HepG2 (cell line): ENCODE measurements at places on chromosomes 7 and 10.

DNA sequence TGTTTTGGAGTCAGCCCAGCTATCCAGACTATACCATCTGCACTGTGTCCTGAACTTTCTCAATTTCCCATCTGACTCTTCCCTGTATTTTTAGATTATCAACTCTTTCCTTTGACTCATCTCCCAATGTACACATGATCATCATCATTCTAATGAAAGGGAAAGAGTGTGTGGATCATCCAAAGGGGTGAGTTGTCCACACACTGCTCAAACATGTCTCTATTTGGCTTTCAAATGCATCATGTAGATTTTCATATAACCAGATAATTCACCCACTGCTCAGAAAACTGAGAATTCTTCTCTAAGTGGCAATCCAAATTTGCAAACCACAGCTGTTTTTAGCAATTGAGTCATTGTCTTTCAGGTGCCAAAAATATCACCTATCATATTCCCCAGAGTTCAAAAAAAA lies 190.2 kb upstream of the HPS1 start:
- no peak for DNase-seq

GRCh38 chr7:17500736-17501135 lies 202.3 kb downstream of the AHR start:
- no peak for DNase-seq

DNA sequence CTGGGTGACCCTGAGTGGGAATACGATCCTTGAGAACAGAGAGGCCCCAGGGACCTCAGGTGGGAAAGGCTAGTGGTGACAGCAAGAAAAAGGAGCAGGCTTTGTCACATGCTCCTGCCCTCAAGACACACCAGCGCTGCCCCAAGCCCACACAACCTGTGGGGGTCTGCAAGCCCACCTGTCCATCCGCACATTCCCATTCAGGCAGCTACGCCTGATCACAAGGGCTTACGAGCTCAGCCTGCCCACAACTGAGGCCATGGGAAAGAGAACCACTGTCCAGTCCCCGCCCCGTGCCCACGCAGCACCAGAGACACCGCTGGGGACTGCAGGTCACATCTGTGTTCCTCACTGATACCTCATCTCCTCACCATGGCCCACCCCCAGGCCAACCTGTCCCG lies 26.7 kb downstream of the EBF3 start:
- no peak for DNase-seq

DNA sequence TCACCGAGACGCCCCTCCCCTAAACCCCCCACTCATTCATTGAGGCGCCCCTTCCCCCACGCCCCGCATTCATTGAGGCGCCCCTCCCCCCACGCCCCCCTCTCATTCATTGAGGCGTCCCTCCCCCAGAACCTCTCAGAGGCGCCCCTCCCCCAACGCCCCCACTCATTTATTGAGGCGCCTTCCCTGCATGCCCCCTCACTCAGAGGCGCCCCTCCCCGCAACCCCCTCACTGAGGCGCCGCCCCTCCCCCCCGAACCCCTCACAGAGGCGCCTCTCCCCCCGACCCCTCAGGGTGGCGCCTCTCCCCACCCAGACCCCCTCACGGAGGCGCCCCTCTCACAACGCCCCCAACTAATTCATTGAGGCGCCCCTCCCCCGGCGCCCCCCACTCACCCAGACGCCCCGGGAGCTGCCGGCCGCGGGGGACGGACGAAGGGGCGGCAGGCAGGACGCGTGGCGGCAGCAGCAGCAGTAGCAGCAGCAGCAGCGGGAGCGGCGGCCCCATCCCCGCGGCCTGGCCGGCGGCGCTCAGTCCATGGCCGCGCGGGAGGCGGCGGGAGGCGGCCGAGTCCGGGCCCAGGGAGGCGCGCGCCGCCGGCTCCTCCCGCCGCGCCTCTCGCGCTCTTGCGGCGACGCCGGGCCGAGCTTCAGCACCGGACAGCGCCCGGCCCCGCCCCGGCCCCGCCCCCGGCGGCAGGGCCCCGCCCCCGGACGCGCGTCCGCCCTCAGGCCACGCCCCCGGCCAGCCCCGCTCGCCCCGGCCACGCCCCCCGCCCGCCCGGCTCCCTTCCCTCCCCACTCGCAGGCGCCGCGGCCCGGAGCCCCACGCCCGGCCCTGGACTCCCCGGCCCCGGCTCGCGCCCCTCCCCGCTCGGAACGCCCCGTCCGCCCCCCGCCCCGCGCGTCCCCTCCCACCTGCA lies at the start of gene PTPRN2:
Gene PTPRN2, minus strand, starts transcription at position 662 of the 923 bp plus-strand sequence.
- DNase-seq, result no peak

DNA sequence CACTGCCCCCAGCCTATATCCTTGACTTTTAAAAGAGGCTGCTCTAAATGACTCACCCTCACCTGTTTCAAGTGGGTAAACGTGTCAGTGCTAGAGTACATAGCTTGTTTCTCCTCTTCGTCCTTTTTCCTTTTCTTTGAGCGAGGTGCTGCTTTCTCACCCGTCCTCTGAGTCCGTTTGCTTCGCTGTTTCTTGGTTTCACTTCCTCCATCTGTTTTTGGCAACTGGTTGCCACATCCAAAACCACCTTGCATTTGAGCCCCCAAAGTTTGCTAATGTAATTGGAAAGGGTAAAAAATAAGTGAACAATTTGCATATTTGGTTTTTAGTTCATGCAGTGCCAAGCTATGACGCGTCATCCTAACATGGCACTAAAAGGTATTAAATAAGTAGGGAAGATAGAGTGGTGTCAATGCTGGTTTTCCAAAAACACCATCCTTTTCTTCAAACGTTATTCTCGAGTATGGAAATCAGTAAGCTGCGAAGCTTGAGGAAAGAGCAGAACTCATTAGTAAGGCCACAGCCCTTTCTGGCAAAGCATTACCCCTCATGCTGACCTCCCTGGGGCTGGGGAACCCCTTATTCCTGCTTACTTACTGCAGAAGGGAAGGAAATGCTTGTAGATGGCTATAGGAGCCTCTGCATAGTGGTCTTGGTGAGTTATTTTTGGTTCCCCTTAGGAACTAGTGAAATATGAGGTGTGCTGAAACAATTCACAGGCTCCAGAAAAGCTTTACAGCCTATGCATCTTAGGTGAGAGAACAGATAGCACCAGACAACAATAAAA lies 133.5 kb downstream of the GALNT11 start:
- no peak for DNase-seq

DNA sequence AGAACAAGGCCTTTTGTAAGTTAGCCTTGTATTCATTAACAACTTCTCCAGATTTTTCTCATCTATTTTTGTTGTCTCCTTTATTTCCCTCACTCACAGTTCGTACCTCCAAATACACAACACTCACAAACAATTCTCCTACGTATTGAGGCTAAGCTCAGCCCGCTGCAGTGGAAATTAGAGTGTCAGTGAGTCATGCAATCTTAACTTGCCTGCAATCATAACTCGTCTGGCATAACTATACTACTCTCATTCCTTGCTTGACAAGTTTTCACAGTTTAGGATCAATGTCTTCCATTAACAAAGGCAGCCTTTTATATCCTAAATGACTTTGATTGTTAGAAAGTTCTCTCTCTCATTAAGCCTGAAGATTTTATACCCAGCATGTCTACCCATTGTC lies 23.8 kb downstream of the TMEM196 start:
- no peak for DNase-seq

DNA sequence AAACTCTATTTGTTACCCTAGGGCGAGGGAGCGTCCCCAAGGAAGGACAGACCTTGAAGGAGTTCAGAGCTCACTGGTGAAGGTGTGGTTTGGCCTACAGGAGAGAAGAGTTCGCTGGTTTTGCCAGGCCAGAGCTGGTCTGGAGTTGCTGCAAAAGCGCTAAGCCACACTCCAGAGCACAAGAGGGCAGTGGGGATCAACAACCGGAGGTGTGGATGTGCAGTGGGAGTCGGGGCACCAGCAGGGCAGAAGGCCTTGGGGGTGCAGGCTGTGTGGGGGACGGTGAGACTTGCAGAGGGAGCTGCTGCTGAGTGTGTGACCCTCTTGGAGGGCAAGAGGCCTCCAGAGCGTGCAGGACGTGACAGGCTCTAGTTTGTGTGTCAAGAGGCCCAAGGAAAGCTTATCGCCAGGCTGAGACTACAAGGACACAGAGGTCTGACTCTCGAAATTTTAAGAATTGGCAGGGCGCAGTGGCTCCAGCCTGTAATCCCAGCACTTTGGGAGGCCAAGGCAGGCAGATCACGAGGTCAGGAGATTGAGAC lies 14.3 kb upstream of the CUL1 start:
- peak; percentile 39 for DNase-seq

DNA sequence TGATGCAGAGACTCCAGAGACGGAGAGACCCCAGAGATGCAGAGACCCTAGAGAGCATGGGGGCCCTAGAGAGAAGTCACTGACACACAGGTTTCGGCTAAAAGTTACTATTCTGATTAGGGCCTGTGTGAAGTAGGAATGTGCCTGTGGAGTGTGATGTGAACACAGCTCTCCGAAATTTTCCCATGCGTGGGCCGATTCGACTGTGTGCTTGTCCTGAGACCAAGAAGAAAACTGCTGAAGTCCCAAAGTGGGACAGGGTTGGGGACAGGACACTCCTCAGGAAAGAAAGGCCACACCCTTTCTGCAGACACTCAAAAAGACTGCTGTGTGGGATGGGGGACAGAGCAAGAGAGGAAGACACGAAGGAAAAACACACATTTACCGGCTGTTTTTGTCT lies 533.5 kb downstream of the PTPRN2 start:
- DNase-seq, result no peak

DNA sequence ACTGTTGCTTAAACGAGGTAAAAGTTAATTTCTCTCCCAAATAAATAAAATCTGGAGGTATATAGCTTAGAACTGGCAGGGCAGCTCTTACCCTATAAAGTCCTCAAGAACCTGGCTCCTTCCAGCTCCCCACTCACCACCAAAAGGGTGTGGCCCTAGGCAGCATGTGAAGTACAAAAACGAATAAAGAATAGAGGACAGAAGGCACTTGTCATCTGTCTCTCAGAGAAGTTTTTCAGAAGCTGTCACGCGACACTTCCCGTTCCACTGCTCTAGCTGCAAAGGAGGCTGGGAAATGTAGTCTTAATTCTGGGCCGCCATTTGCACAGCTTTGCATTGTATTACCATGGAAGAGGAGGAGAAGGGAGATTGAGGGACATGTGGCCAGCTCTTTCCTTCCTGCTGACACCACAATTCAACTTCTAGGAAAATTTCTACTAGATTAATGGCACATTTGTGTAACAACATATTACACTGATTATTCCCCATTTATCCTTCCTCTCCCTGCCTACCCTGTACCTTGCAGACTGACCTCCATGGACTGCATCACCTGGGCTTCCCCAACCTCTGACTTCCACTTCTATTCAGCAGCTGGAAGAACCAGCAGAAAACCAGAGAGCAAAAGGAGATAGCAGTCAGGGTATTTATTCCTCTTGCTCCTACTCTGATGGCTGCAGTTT lies 62.2 kb downstream of the CCDC71L start:
- peak; percentile 26 for DNase-seq

DNA sequence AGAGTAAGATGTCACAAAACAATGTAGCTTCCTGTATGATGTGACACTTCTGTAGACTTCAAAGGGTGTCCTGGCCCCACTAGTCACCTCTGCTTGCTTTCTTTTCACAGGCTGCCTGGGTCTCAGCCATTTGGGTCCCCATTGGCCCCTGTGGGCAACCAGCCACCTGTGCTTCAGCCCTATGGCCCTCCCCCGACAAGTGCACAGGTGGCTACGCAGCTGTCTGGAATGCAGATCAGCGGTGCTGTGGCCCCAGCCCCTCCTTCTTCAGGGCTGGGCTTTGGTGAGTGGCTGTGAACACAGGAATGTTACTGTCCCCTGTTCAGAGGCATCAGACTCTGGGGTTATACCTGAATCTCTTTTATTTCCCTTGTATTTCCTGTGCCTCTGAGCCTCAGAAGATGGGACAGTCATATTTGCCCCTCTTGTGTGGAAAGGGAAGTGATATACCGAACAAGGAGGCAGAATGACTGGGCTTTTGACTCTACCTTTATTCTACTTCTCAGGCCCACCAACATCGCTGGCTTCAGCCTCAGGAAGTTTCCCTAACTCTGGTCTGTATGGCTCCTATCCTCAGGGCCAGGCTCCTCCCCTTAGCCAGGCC lies 15.4 kb downstream of the SEC24C start:
- DNase-seq, result no peak

DNA sequence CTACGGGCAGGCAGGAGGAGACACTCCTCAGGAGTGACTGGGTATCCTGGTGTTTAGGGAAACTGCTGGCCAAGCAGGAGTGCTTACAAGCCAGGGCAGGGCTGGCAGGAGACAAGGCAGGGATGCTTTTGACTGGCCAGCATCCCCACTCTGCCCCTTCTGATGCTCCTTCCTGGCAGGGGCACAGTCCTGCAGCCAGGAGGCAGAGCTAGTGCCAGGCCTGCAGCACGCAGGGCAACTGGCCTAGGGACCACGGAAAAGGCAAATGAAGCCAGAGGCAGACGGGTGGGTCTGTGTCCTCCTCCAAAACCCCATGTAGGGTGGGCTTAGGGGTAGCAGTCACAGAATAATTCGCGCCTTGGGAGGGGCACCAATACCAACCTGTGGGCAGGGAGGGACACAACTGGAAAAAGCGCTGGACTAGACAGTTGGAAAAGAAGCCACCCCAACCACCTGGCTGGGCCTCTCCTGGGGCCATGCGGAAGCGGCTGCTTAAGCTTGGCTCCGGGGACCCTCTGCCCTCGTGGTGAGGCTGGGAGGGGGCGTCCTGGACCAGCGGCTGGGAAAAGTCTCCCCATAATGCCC lies 4.8 kb downstream of the IMPDH1 start:
- DNase-seq, result no peak
